GM03348 (cell line): ENCODE measurements at places on chromosomes 6 and 20.
A peak's percentile ranks its signal among the peaks of the same experiment; 100 is the strongest.

DNA sequence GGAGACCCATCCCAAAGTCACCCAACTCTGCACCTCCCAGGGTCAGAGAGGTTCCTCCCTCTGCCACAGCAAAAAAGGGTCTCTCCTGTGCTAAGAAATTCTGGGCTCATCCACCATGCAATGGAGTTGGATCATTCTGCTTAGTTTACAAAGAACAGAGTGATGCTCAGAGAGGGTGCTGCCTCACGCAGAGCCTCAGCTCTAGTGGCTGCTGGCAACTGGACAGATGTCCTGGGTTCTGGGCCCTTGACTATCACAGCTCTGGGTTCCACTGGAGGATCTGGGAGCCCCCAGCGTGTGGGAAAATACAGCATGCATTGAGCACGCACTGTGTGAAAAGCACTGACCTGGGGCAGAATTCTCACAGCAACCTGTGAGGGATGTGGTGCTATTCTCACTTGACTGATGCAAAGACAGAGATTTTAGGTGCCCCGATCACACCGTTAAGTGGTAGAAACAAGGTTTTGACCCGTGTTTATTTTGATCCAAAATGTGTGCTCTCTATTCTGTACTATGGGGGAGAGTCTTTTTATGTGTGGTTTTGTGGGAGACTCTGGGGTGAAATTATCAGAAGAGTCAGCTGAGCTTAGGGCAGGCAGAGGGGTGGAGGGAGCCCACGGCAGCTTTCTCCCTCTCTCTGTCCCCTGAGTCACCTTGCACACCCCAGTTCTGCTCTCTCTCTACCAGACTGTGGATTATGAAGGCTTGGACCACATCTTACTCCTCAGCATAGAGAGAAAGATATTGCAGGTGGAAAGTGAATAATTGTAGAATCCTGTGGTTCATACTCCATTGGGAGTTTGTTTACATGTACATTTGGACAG, 19.9 kb downstream of the TREML4 start:
- no peak for DNase-seq

GRCh38 chr6:118377711-118378414, 170.2 kb upstream of the PLN start:
- DNase-seq: no peak

DNA sequence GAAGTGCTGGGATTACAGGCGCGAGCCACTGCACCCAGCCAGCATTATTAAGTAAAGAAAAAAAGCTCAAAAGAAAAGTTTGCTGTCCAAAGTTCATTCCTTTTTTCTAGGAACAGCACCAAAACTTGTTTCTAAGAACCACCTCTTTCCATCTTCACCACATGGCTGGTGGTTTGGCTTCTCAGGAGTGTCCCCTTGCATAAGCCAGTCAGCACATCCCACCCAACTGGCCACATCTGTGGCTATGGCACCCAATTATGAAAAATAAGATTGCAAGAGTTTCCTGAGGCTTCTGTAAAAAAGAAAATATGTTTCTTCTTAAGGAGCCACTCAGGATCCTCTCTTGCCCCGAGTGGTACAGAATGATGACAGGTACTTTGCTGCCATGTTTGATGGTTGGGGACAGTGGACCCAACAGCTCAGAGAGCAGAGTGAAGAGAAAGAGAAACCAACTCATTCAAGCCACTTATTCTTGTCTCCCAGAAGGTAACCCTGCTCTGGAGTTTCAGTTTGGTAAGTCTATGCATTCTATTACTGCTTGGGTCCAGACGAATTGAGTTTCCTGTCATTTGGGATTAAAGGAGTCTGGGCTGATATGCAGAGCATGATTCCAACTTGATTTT, 65.3 kb downstream of the PSMB1 start:
- DNase-seq: no peak

- no peak for DNase-seq
These were observed 23.6 kb downstream of the HLA-G start for GRCh38 chr6:29851190-29851589.

GRCh38 chr20:54643761-54644160, 168.4 kb downstream of the DOK5 start:
- peak; percentile 88 for DNase-seq

- DNase-seq: peak; percentile 40
These were observed 6.2 kb downstream of the TRIM38 start for GRCh38 chr6:25968769-25969168.

GRCh38 chr6:158388727-158389126, 76.5 kb downstream of the TULP4 start:
- no peak for DNase-seq

DNA sequence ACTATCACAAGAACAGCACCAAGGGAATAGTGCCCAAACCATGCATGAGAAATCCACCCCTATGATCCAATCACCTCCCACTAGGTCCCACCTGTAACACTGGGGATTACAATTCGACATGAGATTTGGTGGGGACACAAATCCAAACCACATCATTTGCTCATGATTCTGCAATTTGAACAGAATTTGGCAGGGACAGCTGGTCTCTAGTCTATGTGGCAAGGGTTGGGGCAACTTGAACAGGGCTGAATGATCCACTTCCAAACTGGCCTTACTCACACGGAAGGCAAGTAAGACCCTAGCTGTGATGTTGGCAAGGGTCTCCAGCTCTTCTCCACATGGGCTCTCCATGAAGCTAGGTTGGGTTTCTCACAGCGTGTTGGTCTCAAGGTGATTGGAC, 10.1 kb upstream of the FKBP5 start:
- no peak for DNase-seq
